ENCODE measurements at places on chromosomes 4 and X.

GRCh38 chrX:78024349-78025059 lies 55.1 kb upstream of the PGAM4 start:
- peak; percentile 65 for DNase-seq

DNA sequence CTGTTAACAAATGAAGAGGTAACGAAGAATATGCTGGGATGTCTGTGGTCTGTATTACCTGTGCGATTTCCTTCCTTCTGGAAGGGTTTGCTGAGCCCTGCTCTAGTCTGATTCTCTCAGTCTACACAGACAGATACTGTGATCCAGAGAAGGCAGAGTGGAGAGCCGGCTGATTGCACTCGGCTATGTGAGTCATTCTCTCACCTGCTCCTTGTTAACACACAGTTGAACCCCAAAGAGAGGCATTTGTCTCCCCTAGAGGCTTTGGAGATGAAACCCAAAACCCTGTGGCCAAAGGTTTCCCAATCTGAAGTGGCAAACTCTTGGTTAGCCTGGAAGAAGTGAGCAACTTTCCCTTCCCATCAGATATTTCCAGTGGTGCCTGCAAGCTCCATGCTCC lies 78.1 kb upstream of the GPC4 start:
- no peak for DNase-seq

DNA sequence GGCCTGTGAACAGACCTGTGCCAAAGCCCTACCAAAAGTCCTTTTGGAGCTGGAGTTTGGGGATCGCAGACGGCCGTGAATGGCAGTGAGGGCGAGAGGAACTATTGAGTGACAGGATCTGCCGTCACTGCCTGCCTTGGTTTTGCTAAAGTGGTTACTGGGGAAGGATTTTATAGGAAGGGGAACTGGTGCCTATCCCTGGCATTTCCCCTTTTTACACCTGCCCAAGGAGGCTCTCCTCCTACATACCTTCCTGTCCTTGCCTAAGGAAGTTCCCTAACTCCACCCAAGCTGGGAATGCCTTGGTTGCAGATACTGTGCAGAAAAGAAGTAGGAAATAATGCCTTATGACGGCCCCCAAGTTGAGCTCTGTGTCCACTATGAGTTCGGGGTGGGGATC lies 14.5 kb downstream of the LONRF3 start:
- no peak for DNase-seq

DNA sequence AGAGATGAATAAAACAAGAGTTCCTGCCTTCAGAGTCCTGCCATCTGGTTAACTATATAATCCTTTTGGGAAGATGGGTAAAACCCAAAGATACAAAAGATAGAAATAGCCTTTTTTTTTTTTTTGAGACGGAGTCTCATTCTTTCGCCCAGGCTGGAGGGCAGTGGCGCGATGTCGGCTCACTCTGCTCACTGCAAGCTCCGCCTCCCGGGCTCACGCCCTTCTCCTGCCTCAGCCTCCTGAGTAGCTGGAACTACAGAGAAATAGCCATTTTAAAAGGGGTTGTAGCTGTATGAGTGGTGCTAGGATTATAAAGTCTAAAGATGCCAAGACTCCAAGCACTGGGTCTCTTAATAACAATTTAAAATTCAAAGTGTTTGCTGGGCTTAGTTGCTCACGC lies 97.2 kb downstream of the KDR start:
- DNase-seq, result no peak

GRCh38 chrX:106484233-106484632 lies 127.5 kb upstream of the RADX start:
- no peak for DNase-seq

GRCh38 chrX:40722930-40723329 lies 12.4 kb downstream of the MED14 start:
- DNase-seq, result no peak

- DNase-seq, result peak; percentile 39
These were observed 111.2 kb upstream of the PLS3 start for GRCh38 chrX:115449742-115450141.

GRCh38 chr4:144970597-144970996 lies 127.4 kb downstream of the ANAPC10 start:
- DNase-seq, result no peak

DNA sequence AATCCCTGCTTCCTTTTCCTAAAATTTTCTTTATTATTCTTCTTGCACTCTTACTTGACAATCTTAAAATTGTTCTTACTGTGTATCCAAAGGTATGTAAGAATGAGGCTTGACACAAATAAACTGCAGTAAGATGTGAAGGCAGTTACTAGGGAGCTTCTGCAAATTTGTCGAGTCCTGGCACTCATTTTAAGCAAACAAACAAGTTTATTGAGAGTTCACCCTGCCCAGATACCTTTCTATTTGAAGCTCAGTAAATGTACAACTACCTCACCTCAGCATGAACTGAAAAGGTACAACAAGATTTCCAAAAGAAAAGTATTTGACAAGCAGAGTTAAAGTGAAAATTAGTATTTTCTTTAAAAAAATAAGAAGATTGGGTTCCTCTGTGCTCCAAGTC lies 13.3 kb upstream of the SYTL4 start:
- no peak for DNase-seq

DNA sequence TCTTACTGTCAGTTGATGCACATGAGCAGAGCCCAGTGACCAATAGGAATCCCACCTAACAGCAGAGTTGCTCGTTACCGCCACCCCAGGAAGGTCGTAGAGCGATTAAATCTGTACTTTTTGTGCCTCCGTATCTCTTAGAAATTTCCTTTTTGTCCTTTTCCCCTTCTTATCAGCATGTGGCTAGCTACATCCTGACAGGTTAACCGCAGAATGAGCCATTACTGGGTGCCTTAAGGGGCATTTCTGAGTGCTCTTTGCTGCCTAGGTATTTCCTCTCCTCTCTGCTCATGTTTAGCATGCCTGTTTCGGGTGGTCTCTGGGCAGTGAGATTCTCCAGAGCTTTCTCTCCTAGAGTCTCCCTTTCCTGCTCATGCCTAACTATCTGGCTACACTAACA lies 530.5 kb downstream of the FAM133A start:
- DNase-seq, result peak; percentile 8

DNA sequence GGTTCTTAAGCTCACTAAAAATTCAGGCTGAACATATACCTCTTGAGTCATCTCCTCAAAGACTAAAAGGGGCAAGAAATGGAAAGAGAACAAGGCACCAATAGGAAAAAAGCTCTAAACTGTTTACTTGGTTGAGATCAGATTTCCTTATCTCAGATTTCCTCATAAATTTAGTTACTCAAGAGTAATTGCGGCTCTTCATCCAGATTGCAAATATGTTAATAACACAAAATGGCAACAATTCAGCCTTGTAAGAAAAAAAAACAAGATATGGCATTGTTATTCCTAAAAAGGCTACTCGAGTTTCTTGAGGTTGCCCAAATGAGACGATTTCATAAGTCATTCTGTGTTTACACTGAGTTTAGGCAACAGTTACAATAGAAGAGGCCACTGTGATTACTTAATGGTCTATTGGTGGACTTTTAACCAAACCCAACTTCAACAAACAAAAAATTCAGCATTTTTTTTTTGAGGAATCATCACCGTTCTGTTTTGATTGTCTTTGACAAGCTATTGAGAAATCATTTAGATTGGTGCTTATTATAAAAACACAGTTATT lies 97.9 kb upstream of the PDHA1 start:
- no peak for DNase-seq

- no peak for DNase-seq
These were observed 273.8 kb upstream of the CLNK start for GRCh38 chr4:10958226-10958856.

- DNase-seq, result peak; percentile 38
These were observed 583 bp downstream of the GABRE start for GRCh38 chrX:151973851-151974335.

- no peak for DNase-seq
These were observed 105.7 kb upstream of the PRPS2 start for GRCh38 chrX:12685541-12685940.

DNA sequence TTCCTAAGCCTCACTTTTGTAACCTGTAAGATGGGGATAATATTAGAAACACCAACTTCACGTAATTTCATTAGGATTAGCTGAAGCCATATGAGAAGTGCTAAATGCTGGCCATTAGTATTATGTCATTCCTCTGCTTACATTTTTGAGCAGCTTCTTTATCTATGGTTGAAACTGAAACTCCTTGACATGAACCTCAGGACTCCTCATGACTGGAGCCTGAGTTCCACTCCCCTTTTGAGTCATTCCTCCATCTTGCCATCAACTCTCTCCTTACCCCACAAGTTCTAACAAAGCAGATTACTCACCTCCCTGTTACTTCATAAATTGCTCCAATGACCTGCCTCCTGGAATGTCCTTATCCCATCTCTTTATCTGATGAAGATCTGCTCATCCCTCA lies 123.2 kb upstream of the KCNIP4 start:
- DNase-seq, result no peak

- no peak for DNase-seq
These were observed 1072.3 kb upstream of the DIAPH2 start for GRCh38 chrX:95612350-95612749.

DNA sequence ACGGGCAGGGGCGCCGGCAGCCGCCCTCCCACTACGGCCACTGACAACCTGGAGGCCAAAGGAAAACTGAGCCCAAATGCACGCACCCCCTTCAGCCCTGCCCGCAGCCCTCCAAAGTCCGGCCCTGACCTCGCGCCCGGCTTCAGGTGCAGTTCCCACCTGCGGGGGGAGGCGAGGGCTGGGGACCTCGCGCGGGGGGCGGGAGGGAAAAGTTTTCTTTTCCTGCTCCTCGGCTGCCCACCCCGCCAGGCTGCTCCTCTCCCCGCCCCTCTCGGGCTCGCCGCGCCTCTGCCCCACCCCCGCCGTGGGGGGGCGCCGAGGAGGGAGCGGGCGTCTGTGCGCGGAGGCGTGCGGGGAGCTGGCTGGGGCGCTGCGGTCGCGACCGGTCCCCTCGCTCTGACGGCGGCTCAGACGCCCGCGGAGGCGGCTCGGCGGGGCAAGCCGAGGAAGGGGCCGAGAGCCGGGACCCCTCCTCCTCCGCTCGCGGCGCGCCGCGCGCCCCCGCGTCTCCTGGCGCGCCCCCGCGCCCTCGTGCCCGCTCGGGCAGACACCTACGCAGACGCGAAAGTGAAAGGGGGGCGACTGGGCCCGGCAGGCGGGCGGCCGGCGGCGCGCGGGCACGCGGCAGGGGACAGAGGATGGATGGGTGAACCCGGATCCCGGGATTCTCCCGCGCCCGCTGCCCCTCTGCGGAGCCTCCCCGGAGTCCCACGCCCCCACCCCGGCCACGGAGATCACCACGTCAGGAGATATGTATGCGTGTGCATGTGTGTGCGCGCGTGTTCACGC lies 3.1 kb upstream of the NR3C2 start:
- DNase-seq, result peak; percentile 70

- DNase-seq, result no peak
These were observed 273.6 kb downstream of the FBXO8 start for GRCh38 chr4:174009686-174010451.

- no peak for DNase-seq
These were observed 7.1 kb downstream of the TBX22 start for GRCh38 chrX:80021621-80022020.

DNA sequence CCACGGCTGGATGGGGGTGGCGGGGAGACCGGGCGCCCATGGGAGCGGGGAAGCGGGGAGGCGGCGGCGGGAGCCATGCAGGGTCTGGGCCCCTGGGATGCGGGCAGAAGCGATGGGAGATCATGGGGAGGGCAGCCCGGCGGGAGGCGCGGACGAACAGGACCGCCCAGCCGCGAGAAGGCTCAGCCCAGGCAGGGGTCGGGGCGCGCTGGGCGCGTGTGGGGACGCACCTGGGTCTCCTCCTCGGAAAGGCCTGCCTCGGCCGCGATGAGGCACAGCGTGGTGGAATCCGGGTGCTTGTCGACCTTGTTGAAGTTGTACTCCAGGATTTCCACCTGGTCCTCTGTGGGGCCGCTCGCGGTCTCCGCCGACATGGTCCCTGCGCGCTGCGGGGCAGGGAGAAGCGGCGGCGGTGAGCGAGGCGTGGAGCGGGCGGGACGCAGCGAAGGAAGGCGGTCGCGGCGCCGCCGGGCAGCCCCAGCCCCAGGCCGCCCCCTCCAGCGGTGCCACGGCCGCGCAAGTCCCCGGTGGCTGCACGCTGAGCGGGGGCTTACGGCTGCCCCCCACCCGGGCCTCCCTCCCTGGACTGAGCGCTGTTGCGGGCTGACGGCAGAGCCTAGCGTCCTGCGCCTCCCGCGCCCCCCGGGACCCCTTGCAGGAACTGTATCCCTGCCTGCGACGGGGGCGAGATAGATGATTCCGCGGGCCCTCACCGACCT lies 25.3 kb downstream of the HOPX start:
- DNase-seq, result peak; percentile 37

- DNase-seq, result no peak
These were observed 641.1 kb downstream of the MID1IP1 start for GRCh38 chrX:39442332-39442731.

- DNase-seq, result no peak
These were observed 42.9 kb downstream of the ACSL1 start for GRCh38 chr4:184782731-184783373.

DNA sequence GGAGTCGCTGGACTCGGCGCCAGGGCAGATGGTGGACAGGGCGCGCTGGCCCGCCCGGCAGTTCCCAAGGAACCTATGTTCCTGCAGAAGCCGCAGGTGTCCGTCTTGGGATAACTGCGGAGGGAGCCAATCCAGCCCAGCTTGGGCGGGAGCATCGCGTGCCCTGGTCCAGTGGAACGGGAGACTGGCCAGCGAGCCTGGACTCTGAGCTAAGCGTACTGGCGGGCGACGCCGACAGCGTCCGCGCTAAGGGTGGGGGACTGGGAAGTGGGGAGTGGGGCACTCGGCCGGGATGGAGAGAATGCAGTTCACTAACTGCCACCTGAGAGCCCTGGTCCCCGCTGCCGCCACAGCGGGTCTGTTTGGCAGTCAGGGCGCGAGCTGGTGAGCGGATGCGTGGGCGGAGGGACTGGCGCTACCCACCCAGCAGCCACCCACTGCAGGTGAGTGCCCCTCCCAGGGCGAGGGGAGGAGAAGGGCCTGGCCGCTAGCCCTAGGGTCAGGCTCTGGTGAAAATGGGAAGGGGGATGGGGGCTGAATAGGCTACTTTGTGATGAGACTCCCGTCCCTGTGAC lies 1.3 kb upstream of the MAMLD1 start:
- peak; percentile 34 for DNase-seq

- peak; percentile 27 for DNase-seq
These were observed 44.9 kb downstream of the ANAPC4 start for GRCh38 chr4:25421816-25422525.

GRCh38 chr4:184442314-184442635 lies 32.1 kb downstream of the IRF2 start:
- no peak for DNase-seq

All from NCI-H82 (cell line).